ENCODE measurements at places on chromosomes 4 and X.

GRCh38 chrX:46759645-46759974, 692 bp upstream of the SLC9A7 start:
- DNase-seq = no peak

DNA sequence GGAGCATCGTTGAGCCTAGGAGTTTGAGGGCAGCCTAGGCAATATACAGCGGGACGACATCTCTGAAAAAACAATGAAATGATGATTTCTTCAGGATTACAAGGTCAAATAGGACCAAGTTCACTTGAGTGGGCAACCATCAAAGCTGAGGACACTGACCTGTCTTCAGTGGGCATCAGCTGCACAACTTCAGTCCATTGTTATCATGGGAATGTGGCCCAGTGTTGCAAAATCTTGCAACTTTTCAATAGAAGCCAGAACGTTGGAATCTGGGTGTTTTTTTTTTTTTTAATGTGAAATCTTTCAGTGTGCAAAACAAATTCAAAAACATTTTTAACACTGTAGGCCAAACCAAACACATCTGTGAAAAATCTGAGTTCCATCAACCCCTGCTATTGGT, 155.4 kb upstream of the PLAC1 start:
- no peak for DNase-seq

DNA sequence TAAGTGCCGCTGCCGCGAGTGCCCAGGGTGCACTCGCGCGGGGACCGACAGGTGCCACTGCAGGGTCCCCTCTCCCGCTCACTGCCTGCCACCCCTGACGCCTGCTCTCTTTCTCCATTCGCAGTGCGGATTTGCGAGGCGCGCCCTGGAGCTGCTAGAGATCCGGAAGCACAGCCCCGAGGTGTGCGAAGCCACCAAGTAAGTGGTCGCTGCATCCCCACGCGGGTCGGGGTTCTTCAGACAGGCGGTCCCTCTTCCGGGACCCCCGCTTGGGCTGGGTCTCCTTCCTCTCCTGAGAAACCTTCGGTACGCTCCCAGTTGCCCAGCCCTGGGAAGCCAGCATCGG, 547 bp downstream of the GUCY1A1 start:
- DNase-seq = peak; percentile 77

DNA sequence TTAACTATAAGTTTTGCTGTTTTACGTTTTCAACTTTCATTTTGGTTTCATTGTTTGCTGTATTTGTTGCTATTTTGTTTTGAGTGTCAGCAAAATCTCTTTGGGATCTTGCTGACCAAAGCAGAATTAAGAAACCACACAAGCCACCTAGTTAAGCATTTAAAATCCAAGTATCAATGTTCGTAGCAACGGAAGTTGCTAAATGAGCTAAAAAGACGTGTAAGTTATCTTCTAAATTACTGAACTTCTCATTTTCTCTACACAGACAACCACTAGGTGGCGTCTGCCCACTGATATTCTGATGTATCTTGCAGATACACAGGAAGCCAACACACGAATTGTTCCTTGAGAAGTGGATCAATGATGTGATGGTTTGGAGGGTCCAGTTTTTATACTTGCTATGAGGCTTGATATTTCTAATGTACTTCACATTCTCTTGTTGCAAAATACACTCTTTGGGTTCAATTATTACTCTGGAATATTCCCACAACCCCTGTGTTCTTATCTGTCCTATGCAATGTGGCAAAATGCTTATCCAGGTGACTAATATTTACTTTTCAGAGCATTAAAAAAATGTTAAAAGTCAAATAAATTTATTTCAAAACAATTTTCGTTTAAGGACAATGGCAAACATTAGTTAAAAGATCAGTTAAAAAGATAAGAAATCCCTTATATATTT, 250.5 kb downstream of the TECRL start:
- DNase-seq = peak; percentile 54

GRCh38 chr4:81030061-81030980, at the start of gene BMP3:
TSS of gene BMP3 (plus strand) at chr4:81030708. CDS start at chr4:81031285, 577 bp downstream.
- no peak for DNase-seq

GRCh38 chrX:115535844-115536243, 25.1 kb upstream of the PLS3 start:
- DNase-seq = no peak

GRCh38 chr4:7941965-7942496, 2.4 kb upstream of the AFAP1 start:
- no peak for DNase-seq

GRCh38 chr4:150573534-150573933, 8.4 kb upstream of the MAB21L2 start:
- DNase-seq = no peak

DNA sequence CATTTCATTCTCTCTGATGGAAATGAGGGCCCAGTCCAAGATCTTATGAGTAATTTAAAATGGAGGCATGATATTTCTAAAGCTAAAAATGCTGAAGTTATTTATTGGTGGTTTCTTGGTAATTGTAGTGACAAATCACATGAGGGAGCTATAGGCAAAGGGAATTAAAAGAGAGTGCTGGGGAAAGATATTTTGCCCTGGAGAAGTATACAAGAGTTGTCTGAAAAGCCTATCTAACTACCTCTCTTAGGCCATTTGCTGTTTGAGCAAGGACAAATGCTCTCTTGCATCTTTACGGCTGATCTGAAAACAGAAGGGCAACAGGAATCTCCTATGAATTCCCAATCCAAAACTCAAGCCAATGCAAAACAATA, 89.4 kb downstream of the FMR1NB start:
- no peak for DNase-seq

- DNase-seq = no peak
Observed at GRCh38 chr4:38162240-38162784, 202.1 kb downstream of the PTTG2 start.

GRCh38 chr4:77910676-77911075, 48.0 kb downstream of the MRPL1 start:
- no peak for DNase-seq

- DNase-seq = no peak
Observed at GRCh38 chrX:100658941-100659381, 15.0 kb downstream of the SRPX2 start.

GRCh38 chr4:4614925-4615678, 73.3 kb upstream of the STX18 start:
- DNase-seq = peak; percentile 87

- peak; percentile 71 for DNase-seq
Observed at GRCh38 chr4:101232074-101232776, 115.1 kb downstream of the PPP3CA start.

GRCh38 chr4:104975617-104976016, 171.1 kb upstream of the TET2 start:
- no peak for DNase-seq

DNA sequence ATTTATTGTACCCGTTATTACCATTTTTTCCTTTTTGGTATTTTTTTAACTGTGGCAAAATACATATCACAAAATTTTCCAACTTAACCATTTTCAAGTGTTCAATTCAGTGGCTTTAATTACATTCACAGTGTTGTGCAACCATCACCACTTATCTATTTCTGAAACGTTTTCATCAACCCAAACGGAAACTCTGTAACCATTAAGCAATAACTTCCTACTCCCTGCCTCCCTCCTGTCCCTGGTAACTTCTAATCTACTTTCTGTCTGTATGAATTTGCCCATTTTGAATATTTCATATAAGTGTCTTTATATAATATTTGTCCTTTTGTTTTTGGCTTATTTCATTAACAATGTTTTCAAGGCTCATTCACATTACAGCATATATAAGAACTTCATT, 57.4 kb upstream of the MSN start:
- no peak for DNase-seq

- no peak for DNase-seq
Observed at GRCh38 chr4:148203056-148203898, 238.9 kb downstream of the NR3C2 start.

GRCh38 chr4:88535090-88535755, 11.6 kb upstream of the PYURF start:
- DNase-seq = no peak

DNA sequence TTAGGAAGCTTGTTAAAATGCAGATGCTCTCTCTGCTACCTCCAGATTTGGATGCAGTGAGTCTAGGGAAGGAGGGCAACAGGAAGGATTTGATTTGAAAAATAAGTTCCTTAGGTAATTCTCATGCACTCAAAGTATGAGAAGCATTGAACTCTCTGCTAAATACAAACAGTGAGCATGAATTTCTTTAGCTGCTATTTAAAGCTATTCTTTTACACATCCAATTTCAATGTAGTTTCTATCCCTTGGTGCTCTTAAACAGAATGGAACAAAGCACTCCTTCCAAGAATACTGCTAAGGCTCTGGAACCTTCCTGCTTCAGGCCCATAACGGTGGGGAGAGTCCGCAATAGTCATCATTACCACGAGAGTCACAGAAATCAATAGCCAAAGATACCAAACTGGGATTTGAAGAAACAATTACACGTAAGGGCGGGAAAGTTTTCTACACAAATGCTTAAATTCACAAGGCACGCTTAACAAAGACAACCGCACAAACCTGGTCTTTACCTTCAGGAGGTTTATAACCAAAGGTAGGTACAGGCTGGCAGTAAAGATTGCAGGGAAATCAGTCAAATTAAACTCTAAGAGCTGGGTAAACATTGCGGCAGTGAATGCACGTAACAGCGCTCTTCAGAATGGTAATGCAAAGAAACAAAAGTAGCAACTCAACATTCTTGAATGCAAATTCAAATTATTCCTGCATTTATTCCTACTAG, 123.2 kb upstream of the NAP1L5 start:
- peak; percentile 28 for DNase-seq

DNA sequence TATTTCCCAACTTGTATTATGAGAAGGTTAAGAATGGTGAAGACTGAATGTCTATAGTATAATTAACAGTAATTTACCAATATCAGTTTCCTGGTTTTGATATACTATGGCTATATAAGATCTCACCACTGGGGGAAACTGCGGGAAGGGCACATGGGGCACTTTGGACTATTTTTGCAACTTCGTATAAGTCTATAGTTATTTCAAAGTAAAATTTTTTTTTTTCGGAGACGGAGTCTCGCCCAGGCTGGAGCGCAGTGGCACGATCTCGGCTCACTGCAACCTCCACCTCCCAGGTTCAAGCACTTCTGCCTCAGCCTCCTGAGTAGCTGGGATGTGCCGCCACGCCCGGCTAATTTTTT, 46.1 kb downstream of the CXorf58 start:
- no peak for DNase-seq

DNA sequence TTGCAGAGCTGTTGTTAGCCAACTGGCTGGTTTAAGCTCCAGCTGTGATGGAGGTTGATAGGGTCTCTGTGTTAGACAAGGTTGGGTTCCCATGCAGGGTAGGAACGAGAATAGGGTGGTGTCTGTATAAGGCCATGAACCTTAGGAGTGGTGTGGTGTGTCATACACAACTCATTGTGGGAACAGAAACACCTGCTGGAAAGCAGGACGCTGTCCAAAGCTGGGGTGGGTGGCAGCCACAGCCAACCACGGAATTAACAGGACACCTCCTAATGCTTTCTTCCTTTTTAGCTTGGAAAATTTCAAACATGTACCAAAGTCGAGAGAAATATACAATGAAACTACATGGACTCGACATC, 94.4 kb downstream of the ARHGAP10 start:
- DNase-seq = no peak

DNA sequence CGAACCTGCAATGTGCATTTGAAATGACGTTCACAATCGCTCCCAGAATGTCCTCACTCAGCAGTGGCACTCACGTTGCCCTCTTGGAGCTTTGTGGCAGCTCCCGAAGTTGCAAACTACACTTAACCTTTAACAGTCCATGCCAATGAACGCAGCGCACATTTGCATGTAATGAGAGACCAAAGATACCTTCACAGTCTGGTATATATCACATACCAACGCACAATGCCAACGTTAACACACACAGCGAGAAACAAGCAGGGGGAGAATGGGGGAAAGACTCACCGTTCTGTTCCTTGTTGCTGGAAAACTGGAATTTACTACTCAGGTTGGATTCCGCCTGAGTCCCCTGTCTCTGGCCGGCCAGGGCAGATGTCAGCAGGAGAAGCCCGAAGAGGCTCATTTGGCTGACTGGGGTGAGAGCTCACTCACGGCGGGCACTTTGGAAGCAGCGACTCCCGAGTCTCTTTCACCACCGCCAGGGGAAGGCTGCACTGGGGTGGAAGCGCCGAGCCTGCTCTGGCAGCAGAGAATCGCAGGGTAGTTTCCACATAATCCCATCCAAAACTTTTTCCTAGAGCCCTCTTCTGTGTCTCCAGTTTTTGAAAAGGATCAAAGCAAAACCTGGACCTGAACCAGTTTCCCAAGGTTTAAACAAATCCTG, 966 bp downstream of the PDGFC start:
- DNase-seq = peak; percentile 71

- DNase-seq = no peak
Observed at GRCh38 chr4:663046-663437, 11.0 kb downstream of the ATP5ME start.

DNA sequence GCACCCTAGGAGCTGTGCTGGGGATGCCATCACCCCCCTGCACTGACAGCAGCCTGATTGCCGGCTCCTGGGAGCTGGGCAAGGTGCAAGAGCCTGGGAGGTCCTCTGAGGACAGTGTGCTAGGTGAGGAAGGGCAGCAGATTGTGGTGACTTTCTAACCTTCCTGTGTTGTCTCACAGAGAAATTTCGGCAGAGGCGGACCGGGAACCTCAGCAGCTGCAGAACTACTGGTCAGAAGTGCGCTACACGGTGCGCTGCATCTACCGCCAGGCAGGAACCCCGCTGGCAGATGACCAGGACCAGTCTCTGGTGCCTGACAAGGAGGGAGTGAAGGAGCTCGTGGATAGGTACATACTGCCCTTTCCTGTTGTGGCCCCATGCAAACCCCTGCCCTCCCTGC, 89.8 kb downstream of the FAM193A start:
- no peak for DNase-seq

- DNase-seq = peak; percentile 88
Observed at GRCh38 chrX:118552121-118552900, 56.7 kb downstream of the DOCK11 start.

DNA sequence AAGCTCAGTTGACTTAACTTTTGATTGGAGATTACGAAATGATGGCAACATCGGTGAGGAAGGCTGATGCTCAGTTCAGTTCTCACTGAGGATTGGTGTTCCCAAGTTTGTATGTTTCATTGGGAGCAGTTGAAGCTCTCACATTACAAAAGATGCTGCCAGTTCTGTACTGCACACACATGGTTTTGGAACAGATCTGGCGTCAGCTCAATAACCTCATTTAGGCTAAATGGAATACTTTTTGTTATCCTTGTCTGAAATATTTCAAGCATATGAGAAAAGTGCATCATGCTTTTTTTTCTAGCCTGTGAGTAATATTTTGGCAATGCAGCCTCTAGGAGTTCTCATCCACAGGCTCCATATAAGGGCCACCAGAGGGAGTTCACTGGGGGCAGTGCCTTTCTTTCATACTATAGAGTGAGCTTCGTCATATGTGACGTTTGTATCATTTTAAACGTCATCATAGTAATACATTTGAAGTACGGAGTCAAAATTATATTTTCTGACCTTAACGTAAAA, 4.1 kb downstream of the ENPEP start:
- peak; percentile 95 for DNase-seq

- DNase-seq = no peak
Observed at GRCh38 chr4:26772096-26772873, 88.4 kb upstream of the STIM2 start.
